PC-3 (cell line): ENCODE measurements at places on chromosomes 1 and 21.

- DNase-seq: peak; percentile 23
These were observed 2.2 kb upstream of the KCNA3 start for GRCh38 chr1:110676970-110677369.

- DNase-seq: no peak
These were observed 193.2 kb downstream of the TM2D1 start for GRCh38 chr1:61531716-61532115.

DNA sequence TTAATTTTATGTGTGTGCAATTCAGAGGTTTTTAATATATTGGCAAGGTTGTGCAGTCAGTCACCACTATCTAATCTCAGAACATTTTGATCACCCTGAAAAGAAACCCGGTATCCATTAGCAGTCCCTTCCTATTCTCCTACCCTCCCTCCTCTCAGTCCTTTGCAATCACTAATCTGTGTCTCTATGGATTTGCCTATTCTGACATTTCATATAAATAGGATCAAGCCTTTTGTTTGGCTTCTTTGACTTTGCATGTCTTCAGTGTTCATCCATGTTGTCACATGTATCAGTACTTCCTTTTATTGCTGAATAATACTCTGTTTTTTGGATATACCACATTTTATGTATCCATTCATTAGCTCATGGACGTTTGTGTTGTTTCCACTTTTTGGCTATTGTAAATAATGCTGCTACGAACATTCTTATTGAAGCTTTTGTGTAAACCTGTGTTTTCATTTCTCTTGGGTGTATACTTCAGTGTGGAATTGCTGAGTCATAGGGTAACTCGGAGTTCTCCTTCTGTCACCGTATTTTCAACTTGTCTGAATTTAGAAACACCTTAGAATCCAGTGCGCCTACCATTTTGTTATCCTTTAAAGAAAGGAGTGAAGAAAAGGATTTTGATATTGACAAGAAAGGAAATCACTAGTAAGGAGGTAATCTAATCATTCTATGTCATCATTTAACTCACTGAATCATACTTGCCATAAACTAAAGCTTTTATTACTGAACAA lies 3.4 kb downstream of the CEP85 start:
- DNase-seq: peak; percentile 35

- peak; percentile 58 for DNase-seq
These were observed 30.6 kb upstream of the SLC30A10 start for GRCh38 chr1:219958875-219959417.

DNA sequence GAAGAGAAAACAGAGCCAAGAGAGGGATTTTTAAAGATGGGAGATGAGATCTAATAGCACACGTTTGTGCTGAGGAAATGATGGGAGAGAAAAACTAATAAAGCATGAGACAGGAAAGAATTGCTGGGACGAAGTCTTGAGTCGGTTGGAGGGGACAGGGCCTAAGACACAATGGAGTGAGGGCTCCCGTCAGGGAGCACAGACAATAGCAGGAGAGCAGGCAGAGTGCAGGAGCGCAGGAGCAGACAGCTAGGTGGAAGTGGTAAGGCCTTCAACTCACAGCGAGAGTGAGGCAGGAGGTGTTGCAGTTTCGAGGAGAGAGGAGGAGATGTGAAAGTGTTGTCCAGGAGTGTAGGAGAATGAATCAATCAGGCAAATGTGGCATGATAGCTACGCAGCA lies 59.9 kb upstream of the SOX13 start:
- DNase-seq: no peak

DNA sequence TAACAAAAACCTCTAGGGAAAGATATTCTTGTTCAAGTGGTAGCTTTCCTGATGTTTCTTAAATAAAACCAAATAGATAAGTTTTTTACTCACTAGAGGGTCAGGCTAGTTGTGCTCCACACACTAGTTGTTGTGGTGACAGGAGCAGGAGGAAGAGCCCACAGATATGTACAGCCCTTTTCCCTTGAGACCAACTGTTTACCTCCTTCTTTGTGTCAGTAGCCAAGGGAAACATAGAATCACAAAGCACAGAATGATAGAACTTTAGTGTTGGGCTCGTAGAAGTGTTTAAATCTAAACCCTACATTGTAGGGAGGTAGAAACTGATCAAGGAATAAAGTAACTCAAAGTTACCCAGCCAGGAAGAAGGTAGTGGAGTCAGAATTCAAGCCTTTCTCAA lies 309.0 kb downstream of the CTH start:
- DNase-seq: no peak

- DNase-seq: no peak
These were observed 17.1 kb upstream of the IVNS1ABP start for GRCh38 chr1:185334182-185334581.

DNA sequence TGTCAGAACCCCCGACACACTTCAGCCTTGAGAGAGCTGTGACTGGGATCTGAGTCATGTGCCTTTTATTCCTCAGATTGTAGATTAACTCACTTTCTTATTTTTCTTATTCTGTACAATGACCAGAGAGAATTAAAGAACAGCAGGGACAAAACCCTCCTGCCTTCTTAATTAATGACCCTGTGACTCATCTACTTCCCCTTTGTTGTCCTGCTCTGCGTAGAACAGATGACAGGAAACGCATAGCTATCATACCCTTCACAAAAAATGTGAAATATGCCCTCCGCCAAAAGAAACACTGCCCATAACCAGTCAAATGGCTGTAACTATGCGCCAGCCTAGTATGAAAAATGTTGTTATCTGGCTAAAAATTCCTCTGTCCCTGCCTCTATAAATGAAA lies 9.1 kb upstream of the PADI2 start:
- peak; percentile 84 for DNase-seq

GRCh38 chr1:165376041-165376810 lies 19.7 kb upstream of the LMX1A start:
- DNase-seq: peak; percentile 94
